Vagina (tissue), 2 donors: ENCODE measurements at places on chromosomes 11 and 22. TPM values are rescaled to one million over a fixed set of nuclear protein-coding genes. Genes with fewer than 3 reads are reported as not detected.
A peak's percentile ranks its signal among the peaks of the same experiment; 100 is the strongest.

The KCNK4 gene
- 0.98 TPM for total RNA-seq

DNA sequence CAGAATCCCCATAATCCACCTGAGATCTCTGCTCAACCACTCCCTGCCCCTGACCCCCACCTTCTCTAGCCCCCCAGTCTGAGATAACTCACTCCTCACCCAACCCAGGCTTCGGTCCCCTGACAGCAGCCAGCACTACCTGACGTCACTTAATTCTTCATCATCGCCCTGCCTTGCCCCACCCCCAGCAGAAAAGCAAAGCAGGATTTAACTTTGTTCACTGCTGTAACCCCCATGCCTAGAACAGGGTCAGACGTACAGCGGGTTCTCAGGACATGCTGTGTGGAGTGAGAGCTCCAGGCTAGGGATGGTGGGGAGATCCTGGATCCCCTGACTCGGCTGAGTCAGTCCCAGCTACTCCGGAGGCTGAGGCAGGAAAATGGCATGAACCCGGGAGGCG lies 45.8 kb downstream of the ELFN2 start:
- no peaks in the 10 kb centered on the region for H3K27me3 ChIP-seq
- DNase-seq = no peak
- no peaks in the 10 kb centered on the region for H3K4me1 ChIP-seq
- no peak overlapping the region for H3K4me3 ChIP-seq
- H3K27ac ChIP-seq = no peak overlapping the region

- H3K4me1 ChIP-seq = peaks cover 16% of the 10 kb centered on the region
- no peak for DNase-seq
- no peak overlapping the region for H3K27ac ChIP-seq
- H3K27me3 ChIP-seq = no peaks in the 10 kb centered on the region
- H3K4me3 ChIP-seq = peak overlapping the region; percentile 15
Measured at GRCh38 chr11:64638018-64638665, 47.1 kb downstream of the SLC22A12 start.

DNA sequence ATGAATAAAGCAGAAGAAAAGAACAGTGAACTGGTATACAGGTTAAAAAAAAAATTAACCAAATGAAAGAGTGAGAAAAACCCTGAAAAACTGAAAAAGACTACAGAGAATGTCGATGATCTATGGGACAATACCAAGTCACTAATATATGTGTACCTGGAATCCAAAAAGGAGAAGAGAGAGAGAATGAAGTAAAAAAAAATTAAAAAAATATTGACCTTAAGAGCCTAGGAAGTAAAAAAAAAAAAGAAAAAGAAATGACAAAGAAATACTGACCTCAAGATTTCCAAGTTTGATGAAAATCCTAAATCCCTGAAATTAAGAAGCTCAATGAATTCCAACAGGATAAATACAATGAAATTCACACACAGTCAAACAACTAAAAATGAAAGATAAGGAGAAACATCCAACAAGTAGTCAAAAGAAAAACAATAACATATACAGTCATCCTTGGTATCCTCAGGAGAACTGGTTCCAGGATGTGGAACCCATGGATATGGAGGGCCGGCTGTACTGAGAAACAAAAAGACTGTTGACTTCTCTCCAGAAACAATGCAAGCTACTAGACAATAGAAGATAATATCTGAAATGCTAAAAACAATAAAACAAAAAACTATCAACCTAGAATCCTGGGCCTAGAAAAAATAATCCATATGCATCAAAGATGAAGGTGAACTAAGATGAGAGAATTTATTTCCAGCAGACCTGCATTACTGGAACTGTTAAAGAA lies 33.5 kb upstream of the SERPIND1 start:
- H3K27me3 ChIP-seq = no peaks in the 10 kb centered on the region
- no peak overlapping the region for H3K27ac ChIP-seq
- H3K36me3 ChIP-seq = no peaks in the 10 kb centered on the region
- no peak for DNase-seq
- no peaks in the 10 kb centered on the region for H3K4me1 ChIP-seq

The POLR3H gene
- total RNA-seq = 21.4 TPM
